T-cell (primary cell): ENCODE measurements at places on chromosomes 11 and 22. TPM values are rescaled to one million over a fixed set of nuclear protein-coding genes. Genes with fewer than 3 reads are reported as not detected.

- H3K4me1 ChIP-seq = no peaks in the 10 kb centered on the region
- peaks cover 8% of the 10 kb centered on the region for H3K27me3 ChIP-seq
- H3K36me3 ChIP-seq = no peaks in the 10 kb centered on the region
- no peak overlapping the region for H3K4me3 ChIP-seq
Observed at GRCh38 chr11:122317305-122317704, 201.3 kb upstream of the BLID start.

DNA sequence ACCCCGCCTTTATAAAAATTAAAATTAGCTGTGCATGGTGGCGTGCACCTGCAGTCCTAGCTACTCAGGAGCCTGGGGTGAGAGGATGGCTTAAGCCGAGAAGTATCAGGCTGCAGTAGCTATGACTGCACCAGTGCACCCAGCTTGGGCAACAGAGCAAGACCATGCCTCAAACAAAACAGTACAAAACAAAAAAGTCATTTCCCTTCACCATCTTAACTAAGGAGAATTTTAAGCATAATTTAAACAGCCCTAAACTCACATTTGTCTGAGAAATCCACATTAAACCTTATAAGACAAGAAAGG lies 23.3 kb upstream of the TFIP11 start:
- H3K4me3 ChIP-seq = no peak overlapping the region
- H3K4me1 ChIP-seq = no peaks in the 10 kb centered on the region
- no peak for DNase-seq
- H3K36me3 ChIP-seq = peaks cover 80% of the 10 kb centered on the region
- no peak overlapping the region for H3K27ac ChIP-seq

DNA sequence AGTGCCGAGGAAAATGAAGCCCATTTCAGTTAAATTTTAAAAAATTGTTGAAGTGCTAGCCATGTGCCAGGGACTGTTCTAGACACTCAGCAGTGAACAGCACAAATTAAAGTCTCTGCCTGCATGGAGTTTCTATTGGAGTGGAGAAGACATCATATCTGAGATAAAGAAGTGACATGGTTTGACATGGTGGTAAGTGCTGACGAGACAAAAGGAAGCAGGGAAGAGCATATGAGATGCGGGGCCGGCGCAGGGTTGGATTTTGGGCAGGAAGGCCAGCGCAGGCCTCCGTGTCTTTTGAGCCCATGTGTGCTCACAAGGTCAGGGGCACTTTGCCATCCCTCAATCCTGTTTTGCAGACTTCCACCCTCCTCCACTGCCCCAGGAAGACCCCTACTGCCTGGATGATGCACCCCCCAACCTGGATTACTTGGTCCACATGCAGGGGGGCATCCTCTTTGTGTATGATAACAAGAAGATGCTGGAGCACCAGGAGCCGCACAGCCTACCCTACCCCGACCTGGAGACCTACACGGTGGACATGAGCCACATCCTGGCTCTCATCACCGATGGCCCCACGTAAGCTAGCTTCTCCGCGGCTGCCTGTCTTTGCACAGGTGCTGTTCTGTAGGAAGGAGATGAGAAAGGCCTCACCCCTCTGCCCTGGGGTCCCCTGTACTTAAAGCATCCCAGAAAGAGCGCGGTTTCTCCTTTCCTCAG lies 29.6 kb downstream of the AMPD3 start:
- H3K27me3 ChIP-seq = no peaks in the 10 kb centered on the region
- no peak for DNase-seq
- peaks cover 80% of the 10 kb centered on the region for H3K36me3 ChIP-seq

Gene LRRC55
- not detected for total RNA-seq

Gene MS4A6E
- total RNA-seq = not detected
